MCF 10A (cell line): ENCODE measurements at places on chromosomes 13 and 19.

GRCh38 chr13:69948016-69948415 is 159.6 kb upstream of the ATXN8OS start:
- no peak for DNase-seq

DNA sequence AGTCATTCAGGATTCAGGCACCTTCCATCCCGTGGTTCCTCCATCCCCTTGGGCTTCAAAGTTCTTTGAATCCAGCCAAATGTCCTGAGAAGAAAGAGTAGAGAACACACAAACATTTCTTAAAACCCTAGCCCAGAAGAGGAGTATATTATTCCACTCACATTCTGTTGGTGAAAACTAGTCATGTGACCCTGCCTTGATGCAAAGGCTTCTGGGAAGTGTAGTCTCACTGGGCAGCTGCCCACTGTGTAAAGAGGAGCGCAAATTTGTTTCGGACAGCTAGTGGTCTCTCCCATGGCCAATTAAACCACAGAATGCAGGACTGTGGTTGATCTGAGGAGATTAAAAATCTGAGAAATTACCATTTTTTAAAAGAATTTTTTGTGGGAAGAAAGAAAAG is 304.4 kb downstream of the SUCLA2 start:
- no peak for DNase-seq

GRCh38 chr13:113924184-113924901 is 49.5 kb downstream of the C13orf46 start:
- DNase-seq = no peak

GRCh38 chr13:99086267-99087097 is 108.6 kb upstream of the DOCK9 start:
- peak; percentile 49 for DNase-seq

DNA sequence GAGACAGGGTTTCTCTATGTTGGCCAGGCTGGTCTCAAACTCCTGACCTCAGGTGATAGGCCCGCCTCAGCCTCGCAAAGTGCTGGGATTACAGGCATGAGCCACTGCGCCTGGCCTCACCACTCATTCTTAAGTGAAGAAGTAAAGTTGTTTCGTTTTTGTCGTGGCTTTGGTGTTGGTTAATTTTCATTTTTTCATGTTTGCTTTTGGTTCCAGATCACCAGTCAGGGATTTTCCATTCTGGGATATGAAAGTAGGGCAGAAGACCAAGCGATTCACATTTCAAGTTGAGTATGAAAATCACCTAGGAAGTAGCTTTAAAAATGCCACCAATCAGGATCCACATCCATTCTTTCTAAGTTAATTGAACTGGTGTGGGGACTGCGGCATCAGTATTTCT is 289.9 kb downstream of the DIAPH3 start:
- DNase-seq = no peak

DNA sequence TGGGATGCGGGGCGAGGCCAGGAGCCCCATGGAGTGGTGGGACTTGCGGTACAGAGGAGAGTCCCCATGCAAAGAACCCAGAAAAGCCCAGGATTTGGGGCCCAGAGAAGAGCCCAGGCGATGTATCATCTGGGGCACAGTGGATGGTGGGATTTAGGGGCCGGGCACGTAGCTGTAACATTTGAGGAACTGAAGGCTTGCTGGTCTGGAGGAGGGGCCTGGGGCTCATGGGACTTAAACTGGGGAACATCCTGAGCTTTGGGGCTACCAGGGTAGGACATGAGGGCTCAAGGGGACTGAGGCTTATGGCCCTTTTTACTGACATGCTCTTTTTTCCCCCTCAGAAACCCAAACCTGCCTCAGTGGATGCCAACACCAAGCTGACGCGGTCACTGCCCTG is 13.5 kb downstream of the MED25 start:
- no peak for DNase-seq

DNA sequence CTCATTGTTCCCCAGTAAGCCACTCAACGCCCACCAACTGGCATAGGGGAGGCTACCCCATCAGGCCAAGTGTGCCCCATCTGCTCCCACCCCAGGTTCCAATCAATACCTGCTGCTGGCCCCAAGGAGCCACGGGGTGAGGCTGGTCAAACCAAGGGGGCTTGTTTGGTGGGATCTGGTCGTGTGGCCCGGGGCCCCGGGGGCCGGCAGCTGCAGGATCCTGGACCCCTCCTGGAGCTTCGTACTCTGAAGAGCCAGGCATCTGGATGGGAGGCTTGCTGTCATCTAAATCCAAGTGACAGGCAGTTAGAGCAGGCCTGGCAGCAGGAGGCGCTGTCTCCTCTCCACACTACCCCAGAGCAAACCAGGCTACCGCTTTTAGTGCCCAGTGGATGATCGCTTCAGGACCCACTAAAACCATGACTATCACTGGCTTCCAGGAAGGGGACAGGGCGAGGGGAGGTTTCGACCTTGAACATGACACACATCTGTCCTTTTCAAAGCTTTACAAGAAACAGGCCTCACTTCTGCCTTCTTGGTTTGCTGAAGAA is 14.2 kb downstream of the CHERP start:
- DNase-seq = no peak

DNA sequence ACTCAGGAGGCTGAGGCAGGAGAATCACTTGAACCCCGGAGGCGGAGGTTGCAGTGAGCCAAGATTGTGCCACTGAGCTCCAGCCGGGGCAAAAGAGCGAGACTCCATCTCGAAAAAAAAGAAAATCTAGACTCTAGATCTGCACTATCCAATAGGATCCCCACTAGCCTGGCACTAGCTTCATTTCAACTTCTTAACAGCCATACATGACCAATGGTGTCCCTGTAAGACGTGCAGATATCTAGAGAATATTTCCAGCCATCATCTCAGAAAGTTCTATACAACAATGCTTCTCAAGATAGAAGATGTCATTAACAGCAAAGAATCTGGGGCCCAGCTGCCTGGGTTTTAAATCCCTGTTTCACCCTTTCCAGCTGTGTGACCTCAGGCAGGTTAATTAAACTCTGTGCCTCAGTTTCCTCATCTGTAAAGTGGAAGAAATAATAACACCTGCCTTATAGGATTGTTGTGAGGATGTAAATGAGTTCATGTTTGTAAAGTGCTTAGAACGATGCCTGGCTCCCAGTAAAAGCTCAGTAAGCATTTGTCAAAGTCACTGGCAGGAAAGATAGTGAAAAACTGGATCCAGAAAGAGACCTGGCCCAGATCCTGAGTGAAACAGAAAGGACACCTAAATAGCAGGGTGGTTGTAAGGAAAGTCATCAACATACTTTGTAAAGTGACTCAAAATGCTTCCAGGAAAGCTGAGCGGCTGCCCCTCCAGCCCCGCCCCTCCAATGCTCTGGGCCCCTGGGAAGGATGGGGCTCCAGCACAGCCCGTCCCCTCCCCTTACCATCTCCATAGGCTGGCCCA is 13.5 kb downstream of the WIZ start:
- DNase-seq = no peak

GRCh38 chr13:95087746-95088305 is 213.4 kb downstream of the ABCC4 start:
- no peak for DNase-seq

GRCh38 chr13:41370736-41371135 is 59.7 kb downstream of the NAA16 start:
- no peak for DNase-seq

DNA sequence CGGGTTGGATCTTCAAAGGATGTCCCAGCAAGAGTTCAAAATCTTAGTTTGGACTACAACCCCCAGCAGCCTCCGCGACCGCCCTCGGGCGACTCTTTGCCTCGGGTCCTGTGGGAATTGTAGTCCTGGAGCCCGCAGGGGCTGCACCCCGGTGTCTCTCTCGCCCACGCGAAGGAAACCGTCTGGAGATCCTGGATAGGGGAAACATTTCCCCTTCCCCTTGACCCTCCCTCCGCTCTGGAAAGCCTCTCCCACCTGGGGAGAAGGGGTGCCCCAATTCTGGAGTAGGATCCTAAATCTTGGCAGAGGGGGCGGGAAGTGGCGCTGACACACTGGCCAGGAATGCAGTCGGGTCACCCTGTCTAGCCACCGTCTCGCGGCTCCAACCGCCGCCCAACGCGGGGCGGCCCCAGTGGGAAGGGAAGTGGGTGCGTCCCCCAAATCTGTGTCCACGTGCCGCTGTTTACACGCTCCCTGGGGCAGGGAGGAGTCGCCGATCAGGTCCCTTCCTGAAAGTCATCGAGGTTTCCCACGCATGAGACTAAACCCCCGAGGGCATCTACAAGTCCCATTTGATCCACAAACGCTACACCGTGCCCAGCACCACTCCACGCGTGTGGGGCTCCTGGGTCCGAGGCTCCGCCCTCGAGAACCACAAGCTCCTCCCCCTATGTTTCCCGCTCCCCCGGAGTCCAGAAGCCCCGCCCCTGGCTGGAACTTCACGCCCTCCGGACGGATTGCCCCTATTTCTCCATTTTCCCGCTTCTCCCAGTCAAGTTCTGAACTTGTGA is 761 bp upstream of the PPP1R13L start:
- DNase-seq = peak; percentile 96

DNA sequence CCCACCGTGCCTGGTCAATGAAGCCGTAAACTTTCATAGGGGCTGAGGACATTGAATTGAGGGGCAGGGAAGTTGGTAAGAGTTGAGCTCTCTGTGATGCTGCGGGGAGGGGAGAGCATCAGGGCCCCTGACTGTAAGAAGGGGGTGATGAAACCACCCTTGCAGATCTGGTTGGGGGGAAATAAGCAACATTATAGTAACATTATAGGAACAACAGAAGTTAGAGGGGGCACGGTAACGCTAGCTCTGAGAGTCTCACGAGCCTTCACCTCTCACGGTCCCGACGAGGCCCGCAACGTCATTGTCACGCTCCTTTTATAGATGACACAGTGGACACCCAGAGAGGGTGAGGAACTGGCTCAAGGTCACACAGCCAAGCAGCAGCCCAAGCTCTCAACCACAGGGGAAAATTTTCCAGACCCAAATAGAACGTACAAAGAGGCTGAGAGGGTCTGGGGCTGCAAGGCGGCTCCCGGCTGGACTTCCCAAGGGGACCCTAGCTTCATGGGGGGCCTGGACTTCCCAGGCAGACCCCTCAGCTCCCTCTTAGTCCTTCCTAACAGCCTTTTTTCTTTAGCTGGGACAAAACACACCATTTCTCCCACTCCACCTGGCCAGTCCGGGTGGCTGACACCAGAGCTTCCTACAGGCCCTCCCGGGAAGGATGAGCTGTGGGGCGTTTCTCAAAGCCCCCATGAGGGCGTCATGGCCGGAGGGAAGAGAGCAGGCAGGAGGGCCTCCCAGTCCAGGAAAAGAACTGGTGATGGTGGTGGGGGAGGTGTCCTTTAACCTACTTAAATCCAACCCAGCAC is 4.1 kb downstream of the TLE5 start:
- no peak for DNase-seq

DNA sequence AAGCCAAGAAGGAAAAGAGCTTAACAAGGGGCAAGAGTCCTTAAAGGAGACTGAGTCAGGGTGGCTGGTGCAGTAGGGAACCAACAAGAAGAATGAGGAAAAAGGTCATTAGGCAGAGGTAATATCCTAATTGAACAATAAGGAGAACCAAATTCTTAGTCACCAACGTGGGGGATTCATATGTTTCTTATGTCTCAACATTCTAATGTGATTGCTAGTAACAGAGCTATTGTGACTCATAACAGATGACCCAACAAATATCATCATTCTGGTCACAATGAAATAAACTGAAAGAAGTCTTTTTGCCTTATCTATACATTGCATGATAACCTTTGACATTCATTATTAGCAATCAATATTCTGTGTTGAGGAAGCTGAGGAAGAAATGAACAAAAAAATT is 101.6 kb downstream of the RAP2A start:
- DNase-seq = no peak

DNA sequence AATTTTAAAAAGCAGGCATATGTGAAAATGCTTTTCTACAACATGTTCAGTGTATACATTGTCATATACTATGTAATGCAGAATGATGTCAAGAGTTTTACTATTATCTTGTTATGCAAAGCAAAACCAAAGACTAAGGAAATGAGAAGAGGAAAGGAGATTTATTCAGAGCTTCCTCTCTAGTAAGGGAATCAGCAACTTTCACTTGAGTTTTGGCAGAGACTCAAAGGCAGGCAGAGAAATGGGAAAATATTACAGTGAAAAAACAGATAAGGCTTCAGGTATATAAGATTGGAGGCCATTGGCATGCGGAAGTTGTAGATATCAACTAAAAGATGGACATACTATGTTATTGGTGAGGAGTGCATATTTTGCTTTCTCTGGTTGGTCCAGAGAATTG is 512.0 kb upstream of the PCDH20 start:
- no peak for DNase-seq

GRCh38 chr13:85675151-85675907 is 123.9 kb downstream of the SLITRK6 start:
- no peak for DNase-seq

GRCh38 chr13:34567597-34567996 is 374.5 kb upstream of the NBEA start:
- no peak for DNase-seq

DNA sequence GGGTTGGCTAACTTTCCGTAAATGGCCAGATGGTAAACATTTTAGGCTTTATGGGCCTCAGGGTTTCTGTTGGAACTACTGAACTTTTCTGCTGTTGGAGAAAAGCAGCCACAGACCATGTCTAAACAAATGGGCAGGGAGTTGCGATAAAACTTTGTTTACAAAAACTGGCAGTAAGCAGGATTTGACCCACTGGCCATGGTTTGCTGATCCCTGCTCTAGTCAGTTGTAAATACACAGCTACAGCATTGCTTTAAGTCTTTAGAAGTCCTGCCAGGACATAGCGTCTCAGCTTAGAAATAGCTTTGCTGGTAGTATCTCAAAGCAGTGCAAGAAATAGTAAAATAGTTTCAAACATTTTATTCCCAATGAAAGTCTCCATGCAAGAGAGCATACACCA is 88.4 kb downstream of the NALCN start:
- DNase-seq = no peak

GRCh38 chr19:33449799-33450198 is 71.8 kb downstream of the PEPD start:
- DNase-seq = no peak

DNA sequence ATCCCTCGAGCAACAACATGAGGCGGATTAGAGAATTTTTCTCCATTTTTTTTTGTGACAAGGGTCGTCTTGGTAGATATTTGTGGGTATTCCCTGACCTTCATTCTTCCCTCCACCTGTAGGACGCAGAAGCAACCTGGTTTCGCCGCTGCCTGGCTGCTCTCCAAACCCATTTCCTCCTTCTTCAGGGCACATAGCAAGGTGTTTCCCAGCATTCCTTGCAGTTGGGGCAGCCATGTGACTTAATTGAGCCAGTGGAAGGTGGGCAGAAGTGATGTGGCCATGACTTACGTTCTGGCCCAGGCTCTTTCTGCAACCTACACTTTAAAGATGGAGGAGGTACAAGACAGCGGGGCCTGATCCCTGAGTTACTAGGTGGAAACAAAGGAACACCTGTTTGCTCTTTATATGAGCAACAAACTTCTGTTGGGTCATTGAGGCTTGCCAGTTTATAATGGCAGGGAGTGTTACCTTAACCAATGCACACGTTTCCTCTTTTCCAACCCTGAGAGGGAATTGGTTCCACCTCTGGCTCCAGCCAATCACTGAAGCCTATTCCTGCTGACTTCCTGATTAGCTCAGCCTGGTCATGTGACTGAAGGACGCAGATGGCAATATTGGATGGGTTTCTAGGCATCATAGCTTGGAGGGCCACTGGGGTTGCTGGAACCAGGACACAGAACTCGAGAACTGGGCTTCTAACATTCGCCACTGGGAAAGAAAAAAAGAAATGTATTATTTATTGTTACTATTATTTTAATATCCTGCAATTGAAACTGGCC is 30.8 kb upstream of the ZNRF4 start:
- DNase-seq = no peak

GRCh38 chr19:14544977-14545715 is 15.8 kb downstream of the TECR start:
- peak; percentile 93 for DNase-seq

- no peak for DNase-seq
These were observed 1.5 kb downstream of the COLGALT1 start for GRCh38 chr19:17556995-17557394.

GRCh38 chr19:19257137-19257536 is 16.0 kb downstream of the TM6SF2 start:
- DNase-seq = no peak
